Erythroblast (primary cell): ENCODE measurements at places on chromosomes 16 and 17.

GRCh38 chr16:66534376-66534799 is 15.5 kb downstream of the TK2 start:
- DNase-seq, result peak; percentile 40

- no peak for DNase-seq
Measured at GRCh38 chr17:35046740-35047283, 16.7 kb downstream of the RFFL start.

DNA sequence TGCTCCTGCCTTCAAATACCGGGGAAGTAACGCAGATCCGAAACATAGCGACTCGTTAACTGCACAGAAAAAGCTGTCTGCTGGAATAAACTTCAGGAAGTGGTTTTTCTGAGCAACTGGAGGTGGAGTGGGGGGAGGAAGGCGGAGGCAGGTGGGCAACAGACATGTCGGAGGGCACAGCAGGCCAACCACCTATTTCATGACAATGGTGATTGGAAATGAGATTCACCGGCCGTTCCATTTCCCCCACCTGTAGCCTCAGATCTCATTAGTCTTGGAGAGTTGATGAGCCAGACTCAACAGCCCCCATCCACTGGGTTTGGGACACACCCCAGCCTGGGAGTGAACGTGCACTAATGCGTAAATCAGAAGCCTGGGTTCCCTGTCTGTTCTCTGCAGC is 7.7 kb upstream of the PECAM1 start:
- no peak for DNase-seq

- DNase-seq, result no peak
Measured at GRCh38 chr17:12282056-12282455, 261.4 kb downstream of the MAP2K4 start.

DNA sequence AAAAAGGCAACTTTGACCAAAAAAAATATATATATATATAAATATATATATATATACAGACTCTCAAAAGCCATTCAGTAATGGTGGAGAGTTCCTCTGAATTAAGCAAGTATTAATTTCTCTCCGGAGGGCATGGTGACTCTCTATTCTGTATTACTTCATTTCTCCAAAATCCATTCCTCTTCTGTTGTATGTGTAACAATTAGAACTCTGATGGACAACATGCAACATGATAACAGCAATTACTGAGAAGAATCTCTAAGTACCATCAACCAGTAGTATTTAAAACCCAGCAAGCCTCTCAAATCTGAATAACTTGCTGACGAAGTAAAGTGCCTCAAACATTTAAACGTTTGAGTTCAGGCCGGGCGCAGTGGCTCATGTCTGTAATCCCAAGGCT is 2.3 kb downstream of the GRB2 start:
- DNase-seq, result no peak

GRCh38 chr16:11495066-11495407 is 91.7 kb downstream of the LITAF start:
- DNase-seq, result no peak

GRCh38 chr17:4501295-4501949 is 2.7 kb downstream of the SPNS2 start:
- DNase-seq, result peak; percentile 18

DNA sequence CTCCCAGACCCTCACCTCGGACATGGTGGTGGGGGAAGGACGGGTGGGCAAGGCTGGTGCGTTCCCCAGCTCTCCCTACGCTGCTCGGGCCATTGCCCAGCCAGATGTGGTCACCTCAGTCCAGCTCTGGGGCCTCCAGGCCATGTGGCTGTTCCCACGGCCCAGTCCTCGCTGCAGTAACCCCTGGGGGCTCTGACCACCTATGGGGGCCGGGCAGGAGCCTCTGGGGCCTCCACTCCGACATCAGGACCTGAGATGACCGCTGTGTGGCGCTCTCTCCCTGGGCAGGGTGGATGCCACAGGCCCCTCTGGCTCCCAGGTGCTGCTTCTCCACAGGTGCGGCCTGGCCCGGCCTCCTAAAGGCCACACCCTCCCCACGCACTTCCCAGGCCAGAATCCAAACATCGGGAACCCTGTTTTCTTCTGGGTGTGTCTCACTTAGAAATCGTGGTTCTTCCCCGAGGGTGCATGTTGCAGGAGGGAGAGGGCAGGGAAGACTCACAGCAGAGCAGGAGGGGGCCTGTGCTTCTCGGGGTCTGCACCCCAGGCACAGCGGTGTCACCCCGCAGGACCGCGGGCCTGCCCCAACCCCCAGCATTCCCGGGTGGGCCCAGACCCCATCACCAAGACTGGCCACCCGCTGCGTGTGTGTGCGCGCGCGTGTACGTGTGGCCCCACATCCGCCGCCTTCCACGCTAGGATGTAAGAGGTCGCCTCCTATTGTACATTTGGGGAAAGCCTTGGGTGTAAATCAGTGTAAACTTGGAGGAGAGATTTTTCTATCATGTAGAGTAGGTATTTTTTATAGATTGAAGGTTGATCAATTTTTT is 5.9 kb upstream of the CAPN15 start:
- DNase-seq, result no peak

GRCh38 chr17:62716834-62717588 is 89.5 kb downstream of the MRC2 start:
- DNase-seq, result no peak

GRCh38 chr16:8571061-8571596 is 19.2 kb downstream of the TMEM114 start:
- DNase-seq, result no peak

- DNase-seq, result no peak
Measured at GRCh38 chr17:21072745-21073197, 30.0 kb upstream of the USP22 start.

- no peak for DNase-seq
Measured at GRCh38 chr17:41871789-41872188, 6.6 kb upstream of the KLHL11 start.

DNA sequence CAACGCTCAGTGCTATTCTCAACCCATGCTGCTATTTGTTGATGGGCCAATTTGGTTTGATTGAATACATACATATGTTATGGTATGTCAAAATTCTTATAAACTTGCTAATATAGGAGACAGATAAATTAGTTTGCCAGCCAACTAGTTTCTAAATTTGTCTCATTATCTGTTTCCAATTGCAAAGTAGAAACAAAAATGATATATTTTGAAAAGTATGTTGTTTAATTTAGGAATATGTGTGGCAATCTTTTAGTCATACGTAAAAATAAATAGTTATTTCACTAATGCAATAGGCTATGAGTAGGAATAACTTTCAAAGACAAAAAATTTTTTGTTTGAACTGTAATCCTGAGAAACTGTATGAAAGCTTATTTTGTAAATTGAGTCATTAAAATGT is 210.6 kb upstream of the KCNJ16 start:
- no peak for DNase-seq

DNA sequence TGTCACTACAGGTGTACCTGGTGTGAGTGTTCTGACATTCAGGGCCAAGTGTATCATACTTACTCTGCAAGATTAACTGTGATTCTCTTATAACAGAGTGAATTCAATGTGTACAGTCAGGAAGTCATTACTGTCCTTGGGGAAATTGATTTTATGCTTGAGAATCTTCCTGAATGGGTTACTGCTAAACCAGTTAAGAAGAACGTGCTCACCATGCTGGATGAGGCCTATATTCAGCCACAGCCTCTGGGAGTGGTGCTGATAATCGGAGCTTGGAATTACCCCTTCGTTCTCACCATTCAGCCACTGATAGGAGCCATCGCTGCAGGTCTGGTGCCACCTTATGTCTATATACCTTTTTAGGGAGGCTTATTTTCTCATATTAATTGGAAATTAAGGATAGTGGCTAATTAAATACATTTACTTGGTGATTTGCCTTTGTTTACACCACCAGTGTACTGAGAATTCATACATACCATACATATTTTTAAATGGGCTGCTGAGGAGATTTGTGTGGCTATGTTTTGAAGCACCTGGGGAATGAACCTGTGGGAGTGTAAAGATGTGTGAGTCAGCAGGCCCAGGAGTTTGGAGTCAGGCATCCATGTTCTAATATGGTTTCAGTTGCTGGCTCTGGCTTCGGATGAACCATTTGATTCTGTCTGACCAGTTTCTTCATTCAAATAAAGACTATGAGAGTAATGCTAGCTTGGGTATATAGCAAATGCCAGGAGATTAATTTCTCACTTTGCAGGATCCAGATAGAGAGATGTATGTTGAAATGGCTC is 3.1 kb downstream of the ALDH3A2 start:
- DNase-seq, result no peak

- no peak for DNase-seq
Measured at GRCh38 chr16:27270349-27270748, 1.8 kb upstream of the NSMCE1 start.

- DNase-seq, result peak; percentile 13
Measured at GRCh38 chr17:34584805-34585416, 5.5 kb downstream of the TMEM132E start.

DNA sequence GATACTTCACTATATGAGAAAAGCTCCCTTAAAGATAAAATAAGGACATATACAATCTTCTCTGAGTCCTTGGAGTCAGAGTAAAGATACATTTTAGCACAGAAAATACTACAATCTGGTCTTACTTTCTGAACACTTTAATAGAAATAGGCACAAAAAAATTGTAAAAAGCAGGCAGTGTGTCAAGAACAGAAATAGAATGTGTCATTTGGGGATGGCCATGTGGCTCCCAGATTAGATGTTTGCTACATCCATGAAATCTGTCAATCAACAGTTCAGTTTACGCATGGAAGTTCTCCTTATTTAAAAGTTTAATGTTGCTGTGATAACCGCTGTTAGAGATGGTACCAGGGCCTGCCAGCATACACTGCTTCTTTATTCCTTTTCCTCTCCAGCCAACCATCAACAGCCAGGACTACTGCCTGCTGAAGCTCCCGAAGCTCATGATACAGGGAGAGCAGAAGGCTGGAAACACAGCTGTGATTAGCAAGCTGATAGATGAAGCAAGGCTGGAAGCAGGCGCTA is 278.5 kb downstream of the CEP112 start:
- DNase-seq, result no peak

DNA sequence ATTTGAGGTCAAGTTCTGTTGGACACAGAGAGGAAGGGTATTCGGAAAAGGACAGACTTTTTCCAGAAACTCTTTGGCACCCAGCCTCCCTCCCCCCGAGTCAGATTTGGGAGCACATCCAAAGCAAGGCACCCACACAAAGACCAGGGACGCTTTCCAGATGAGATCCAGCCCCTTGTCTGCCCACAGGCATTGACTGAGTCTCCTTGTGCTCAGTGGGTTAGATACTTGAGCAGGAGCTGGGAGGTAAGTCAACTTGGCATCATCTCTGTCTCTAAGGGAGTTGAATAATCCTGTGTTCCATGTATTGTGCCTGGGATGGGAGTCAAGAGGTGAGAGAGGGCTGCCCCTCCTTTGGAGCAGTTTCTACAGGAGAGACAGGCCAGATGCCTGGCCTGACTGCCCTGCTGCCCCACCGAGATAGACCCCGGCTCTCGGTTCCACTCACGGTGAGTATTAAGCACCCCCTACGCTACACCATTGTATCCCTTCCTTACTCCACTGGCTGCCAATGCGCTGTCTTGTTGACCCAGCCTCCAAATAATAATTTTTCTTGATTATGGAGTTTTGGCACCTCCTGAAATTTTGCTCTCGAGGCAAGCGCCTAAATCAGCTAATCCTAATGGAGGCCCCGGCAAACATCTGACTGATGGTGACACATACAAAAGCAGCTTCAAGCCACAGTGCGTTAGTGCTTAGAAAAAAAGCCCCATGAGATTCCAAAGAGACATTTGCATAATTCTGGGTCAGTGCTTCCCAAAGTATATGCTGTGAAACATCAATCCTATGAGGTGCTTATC is 29.6 kb upstream of the MAP3K14 start:
- no peak for DNase-seq

DNA sequence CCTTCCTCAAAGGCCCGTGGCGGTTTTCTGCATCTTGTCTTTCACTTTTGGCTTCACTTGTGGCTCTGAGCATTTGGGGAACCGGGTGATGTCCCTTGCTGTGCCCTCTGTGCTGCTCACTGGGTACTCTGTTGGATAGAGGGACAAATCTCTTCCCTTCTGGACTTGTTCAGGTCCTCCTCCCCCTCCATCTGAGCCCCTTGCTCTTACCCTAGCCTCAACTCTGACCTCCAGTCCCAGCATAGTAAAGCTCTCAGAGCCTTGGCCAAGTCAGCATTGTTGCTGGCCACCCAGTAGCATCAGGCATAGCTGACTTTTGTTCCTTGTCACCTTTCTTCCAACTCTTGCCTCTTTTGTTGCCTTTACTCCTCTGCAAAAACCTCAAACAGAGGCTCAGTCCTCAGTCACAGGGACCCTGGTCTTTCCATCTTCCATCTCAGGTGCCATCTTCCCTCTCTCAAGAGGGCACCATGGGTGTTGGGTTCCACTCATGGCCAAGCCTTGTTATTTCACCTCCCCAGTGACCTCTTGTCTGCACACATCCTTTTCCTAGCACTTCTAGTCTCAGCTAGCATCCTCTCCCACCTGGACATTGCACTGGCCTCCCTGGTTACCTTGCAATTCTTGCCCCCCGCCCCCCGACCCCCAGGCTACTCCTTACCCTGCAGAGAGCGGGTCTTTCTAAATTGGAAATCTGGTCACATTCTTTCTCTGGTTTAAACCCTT is 393 bp upstream of the PSMB10 start:
- no peak for DNase-seq

- DNase-seq, result no peak
Measured at GRCh38 chr16:19269098-19269497, 16.4 kb upstream of the CLEC19A start.

DNA sequence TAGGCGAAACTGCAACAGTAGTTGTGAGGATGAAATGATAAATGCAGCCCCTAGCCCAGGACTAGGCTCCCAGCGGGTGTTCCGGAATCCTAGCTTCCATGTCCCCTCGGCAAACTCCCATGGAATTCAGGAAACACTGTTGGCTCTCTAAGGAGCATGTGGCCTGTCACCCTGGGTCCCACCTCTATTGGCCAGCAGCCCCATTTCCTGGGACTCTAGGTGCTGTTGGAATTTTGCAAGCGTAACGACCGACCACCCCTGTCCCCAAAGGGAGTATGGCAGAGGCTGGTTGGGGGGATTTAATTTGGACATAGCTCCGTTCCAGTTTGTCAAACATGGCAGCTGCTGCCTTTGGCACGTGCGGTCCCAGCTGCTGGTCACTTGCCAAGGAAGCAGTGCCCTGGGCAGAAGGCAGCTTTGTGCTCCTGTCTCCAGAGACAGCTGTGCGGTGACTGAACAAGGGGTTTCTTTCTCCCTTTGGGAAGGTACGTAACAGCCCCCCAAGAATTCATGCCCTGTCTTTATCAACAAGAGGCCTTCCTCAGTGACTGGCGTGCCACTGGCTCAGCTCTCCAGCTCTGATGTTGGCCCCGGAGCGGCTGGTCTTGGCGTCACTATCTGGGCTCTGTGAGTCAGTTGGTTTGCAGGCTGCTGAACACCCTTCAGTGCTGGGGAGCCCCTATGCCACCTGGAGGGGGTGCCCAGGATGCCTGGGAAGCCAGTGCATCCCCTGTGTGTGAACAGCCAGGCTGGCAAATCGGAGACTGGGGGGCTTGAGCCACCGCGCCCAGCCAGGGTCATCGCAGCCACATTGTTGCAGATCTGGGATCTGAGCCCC is 235.2 kb upstream of the TNRC6C start:
- no peak for DNase-seq

GRCh38 chr16:84220851-84221250 is 19.0 kb downstream of the KCNG4 start:
- DNase-seq, result no peak
